ENCODE measurements at places on chromosomes 4 and X.
A peak's percentile ranks its signal among the peaks of the same experiment; 100 is the strongest.

- DNase-seq = no peak
These were observed 36.4 kb upstream of the CD99 start for GRCh38 chrX:2654436-2655340.

- DNase-seq = no peak
These were observed 74.8 kb downstream of the FREM3 start for GRCh38 chr4:143625632-143626031.

GRCh38 chr4:184784628-184785257, 41.0 kb downstream of the ACSL1 start:
- DNase-seq = no peak

- no peak for DNase-seq
These were observed 47.7 kb upstream of the SYTL5 start for GRCh38 chrX:37958525-37959211.

DNA sequence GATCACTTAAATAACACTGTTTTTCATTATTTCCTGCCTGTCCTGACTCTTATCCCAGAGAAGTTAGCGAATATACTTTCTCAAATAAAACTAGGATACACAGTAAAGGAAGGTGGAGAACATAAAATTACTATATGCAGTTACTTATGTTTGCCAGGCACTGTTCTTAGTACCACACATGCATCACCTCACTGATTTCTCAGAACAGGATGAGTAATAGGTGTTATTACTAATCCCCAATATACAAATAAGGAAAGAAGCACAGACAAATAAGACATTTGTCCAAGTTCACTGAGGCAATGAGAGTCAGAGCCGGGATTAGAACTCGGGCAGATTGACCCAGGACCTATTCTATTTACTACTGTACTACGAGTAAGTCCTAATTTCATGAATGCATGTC, 91.7 kb downstream of the CORIN start:
- DNase-seq = no peak

- DNase-seq = no peak
These were observed 7.6 kb upstream of the SRD5A3 start for GRCh38 chr4:55338486-55338885.

DNA sequence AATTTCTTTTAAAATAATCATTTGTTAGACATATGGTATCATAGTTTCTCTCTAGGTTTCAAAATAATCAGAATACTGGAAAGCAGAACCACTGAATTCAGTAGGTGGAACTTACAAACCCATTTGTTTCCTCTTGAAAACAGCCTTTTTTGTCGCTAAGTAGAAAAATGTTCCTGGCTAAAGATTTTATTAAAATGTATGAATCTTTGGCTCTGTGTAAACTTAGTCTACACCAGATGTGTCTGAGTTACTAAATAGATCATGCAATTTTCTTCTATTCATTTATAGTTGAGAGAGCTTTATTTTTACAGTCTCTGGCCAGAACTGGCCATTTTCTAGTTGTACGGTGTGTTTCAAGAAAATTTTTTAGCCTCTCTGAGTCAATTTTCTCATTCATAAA, 1.0 kb downstream of the CYSLTR1 start:
- no peak for DNase-seq

- no peak for DNase-seq
These were observed 89.1 kb downstream of the ARHGAP10 start for GRCh38 chr4:147820975-147821374.

- no peak for DNase-seq
These were observed 192.2 kb upstream of the LEF1 start for GRCh38 chr4:108360754-108361445.

DNA sequence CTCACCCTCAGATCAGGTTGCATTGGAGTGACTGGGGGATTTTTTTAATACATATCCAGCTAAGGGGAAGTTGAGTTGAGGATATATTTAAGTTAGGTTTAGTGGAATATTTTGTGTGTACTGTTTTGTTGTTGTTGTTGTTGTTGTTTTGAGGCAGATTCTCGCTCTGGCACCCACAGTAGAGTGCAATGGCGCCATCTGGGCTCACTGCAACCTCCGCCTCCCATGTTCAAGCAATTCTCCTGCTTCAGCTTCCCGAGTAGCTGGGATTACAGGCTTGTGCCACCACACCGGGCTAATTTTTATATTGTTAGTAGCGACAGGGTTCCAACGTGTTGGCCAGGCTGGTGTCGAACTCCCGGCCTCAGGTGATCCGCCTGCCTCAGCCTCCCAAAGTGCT, 38.6 kb upstream of the ATP6AP2 start:
- DNase-seq = no peak

GRCh38 chr4:56705966-56706365, 24.9 kb upstream of the HOPX start:
- no peak for DNase-seq

GRCh38 chr4:135249024-135249423, 1047.4 kb upstream of the PABPC4L start:
- no peak for DNase-seq

DNA sequence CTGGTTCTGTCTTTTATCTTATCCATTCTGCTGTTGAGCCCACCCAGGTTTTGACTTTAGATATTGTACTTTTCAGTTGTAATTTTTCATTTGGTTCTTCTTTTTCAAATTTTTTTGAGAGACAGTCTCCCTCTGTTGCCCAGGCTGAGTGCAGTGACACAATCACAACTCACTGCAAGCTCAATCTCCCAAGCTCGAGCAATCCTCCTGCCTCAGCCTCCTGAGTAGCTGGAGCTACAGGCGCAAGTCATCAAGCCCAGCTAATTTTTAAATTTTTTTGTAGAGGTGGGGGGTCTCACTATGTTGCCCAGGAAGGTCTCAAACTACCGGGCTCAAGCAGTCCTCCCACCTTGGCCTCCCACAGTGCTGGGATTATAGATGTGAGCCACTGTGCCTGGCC, 25.7 kb downstream of the LETM1 start:
- no peak for DNase-seq

GRCh38 chrX:110733166-110733565, 62.5 kb downstream of the CHRDL1 start:
- DNase-seq = no peak

- no peak for DNase-seq
These were observed 16.4 kb upstream of the PORCN start for GRCh38 chrX:48492293-48492910.

DNA sequence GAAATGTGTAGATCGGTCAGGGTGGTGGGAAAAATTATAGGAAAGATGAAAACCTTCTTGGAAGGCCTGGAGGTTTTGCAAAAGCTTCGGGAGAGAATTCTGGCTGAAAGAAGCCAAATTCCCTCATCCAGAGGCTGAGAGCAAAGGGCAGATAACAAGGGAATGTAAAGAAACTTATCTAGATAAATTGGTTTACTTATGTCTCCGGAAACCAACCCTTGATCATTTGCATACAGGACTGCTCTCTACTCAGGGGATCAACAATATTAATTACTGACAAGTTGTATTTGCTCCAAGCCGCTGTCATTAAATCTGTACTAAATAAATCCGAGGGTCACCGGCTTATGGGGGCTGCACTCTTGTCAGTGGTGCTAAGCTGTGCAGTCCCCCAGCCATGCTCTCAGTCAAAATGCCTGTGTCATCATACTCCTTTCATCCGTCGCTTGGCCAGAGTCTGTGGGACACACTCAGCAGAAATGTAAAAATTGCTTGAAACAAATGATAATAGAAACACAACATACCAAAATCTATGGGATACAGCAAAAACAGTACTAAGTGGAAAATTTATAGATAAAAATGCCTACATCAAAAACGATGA, 715.7 kb downstream of the KCTD8 start:
- DNase-seq = no peak

DNA sequence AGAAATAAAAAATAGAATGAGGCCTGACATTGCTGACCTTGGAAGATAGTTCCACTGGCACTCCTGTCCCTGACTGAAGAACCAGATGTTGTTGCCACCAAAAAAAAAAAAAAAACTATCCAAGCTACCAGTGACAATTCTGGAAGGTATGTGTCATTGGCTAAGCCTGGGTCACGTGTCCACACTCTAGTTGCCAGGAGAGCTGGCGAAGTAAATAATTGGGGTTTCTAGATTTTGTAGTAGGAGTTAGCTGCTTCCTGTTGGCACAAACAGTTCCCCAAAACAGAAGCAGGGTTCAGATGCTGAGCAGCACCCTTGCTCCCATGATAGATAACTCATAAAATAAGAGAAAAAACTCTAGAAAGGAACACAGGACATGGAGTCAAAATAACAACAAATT, 20.5 kb downstream of the MND1 start:
- no peak for DNase-seq

DNA sequence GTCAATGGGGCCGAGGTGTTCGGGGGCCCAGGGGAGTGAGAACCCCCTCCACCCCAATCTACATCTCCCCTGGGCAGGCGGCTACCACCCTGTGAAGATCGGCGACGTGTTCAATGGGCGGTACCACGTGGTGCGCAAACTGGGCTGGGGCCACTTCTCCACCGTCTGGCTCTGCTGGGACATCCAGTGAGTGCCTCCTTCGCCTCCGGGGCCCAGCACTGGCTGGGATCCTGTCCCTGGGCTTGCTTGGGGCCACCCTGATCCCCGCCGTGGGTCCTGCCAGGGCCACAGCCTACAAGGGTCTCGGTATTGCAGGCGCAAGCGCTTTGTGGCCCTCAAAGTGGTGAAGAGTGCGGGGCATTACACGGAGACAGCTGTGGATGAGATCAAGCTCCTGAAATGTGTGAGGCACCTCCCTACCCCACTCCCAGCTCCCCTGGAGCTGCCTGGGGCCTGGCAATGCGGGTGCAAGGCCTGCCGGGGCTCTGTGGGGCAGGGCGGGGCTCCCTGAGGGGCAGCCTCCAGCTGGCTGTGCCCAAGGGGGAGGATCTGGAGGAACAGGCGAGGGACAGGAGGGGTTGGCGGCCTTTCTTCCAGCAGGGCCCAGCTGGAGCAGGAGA, 697 bp downstream of the SRPK3 start:
- DNase-seq = no peak

- DNase-seq = no peak
These were observed 55.4 kb upstream of the RASGEF1B start for GRCh38 chr4:81527115-81527514.

DNA sequence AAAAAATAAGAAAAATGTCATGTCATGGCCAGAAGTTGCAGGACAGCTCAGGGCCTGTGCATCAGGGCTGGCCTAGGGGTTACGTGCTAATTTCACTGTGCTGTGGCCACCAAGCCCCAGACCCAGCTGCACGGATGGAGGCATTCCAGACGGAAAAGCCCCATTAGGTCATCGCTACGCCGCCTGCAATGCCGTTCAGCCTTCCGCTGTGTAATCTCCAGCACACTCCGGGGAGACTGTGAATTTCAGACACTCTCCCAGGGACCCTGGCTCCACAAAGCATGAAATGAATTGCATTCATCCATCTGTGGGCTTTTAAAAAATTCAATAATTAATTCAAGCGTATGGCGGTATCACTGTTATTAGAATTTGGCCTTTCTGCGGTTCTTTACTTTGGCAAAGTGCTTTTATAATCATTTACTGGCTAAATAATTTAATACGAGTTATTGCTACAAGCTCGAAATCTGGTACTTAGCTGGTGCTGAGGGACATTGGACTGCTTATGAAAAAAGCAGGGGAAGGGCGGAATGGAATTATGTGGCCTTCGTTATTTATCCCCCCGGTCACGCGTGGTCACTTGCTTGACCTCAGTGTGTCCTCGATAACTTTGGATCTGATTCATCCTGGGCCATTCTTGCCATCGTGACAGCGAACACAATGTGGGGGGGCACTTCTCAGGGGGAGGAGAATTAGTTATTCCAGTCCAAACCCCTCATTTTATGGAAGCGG, 9.0 kb upstream of the NSG1 start:
- DNase-seq = no peak

DNA sequence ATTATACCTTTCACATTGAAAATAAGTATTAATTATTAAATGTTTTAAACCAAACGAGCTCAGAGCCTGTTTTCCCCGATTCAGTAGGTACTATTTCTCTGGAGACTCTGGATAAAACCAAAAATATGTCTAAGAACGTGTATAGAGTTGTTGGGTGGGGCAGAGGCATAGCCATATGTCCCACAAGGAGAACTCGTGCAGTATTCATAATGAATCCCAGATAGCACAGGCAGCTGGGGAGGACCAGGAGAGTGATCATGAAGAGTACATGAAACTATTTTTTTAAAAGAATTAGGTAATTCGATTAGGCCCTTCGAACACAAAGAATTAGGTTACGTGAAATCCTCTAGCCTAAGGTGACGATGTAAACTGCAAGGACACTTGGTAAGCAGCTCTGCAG, 76.1 kb downstream of the CLDN22 start:
- no peak for DNase-seq

GRCh38 chr4:28562913-28563312, 1702.3 kb downstream of the STIM2 start:
- DNase-seq = no peak

GRCh38 chrX:45807572-45808425, 607.1 kb upstream of the DIPK2B start:
- DNase-seq = no peak

- DNase-seq = no peak
These were observed 96.0 kb downstream of the PTTG2 start for GRCh38 chr4:38056011-38056685.

- DNase-seq = peak; percentile 23
These were observed 99.1 kb downstream of the TRAPPC11 start for GRCh38 chr4:183758061-183758757.

GRCh38 chr4:171130256-171130801, 682.9 kb upstream of the GALNTL6 start:
- no peak for DNase-seq

GRCh38 chr4:6602289-6602688, 27.3 kb downstream of the MAN2B2 start:
- DNase-seq = no peak

DNA sequence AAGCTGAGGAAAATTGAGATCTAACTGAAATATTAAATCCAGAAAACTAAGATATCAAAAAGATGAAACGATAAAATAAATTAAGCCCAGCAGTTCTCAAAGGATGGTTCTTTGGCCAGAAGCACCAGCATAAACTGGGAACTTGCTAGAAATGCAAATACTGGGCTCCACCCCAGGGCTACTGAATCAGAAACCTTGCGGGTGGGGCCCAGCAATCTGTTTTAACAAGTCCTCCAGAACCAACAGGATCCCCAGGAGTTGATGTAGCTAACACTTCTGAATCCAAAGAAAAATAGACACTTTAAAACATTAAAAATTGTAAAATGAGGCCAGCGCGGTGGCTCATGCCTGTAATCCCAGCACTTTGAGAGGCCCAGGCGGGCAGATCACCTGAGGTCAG, 14.1 kb upstream of the TMEM154 start:
- no peak for DNase-seq

DNA sequence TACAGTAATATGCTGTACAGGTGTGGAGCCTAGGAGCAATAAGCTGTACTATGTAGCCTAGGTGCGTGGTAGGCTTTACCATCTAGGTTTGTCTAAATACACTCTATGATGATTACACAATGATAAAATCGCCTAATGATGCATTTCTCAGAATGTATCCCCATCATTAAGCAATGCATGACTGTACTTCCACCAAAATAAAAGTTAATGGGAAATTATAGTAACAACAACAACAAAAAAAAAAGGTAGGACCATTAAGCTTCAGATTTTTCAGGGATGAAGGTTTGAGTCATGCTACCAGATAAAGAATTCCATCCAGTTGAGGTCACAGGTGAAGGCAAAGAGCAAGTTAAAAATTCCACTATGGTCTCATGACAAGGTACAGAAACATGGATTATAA, 68.2 kb downstream of the MAGEA10 start:
- DNase-seq = no peak

GRCh38 chrX:79167462-79167861, 23.0 kb downstream of the GPR174 start:
- DNase-seq = no peak
